T-helper 17 cell (primary cell): ENCODE measurements at places on chromosomes 1 and 21.

DNA sequence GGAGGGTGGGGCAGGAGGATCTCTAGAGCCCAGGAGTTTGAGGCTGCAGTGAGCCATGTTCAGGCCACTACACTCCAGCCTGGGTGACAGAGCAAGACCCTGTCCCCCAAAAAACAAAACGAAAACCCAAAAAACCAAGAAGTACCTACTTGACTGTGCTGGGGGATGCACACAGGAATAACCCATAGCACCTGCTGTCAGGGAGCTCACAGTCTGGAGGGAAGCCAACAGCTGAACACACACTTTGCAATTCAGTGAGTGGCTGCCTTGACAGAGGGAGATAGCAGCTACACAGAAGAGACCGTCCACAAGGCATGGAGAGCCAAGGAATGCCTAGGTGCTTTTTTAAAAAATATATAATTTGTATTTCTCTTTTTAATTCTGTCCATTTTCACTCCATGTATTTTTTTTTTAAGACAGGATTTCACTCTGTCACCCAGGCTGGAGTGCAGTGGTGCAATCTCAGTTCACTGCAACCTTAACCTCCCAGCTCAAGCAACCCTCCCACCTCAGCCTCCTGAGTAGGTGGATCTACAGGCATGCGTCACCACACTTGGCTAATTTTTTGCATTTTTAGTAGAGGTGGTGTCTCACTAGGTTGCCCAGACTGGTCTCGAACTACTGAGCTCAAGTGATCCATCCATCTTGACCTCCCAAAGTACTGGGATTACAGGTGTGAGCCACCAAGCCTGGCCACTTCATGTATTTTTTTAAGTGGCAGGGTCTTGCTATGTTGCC, 68.7 kb downstream of the NID1 start:
- no peak for DNase-seq
- H3K27me3 ChIP-seq: no peaks in the 10 kb centered on the region
- peak overlapping the region; percentile 54 for H3K27ac ChIP-seq
- no peaks in the 10 kb centered on the region for H3K36me3 ChIP-seq

DNA sequence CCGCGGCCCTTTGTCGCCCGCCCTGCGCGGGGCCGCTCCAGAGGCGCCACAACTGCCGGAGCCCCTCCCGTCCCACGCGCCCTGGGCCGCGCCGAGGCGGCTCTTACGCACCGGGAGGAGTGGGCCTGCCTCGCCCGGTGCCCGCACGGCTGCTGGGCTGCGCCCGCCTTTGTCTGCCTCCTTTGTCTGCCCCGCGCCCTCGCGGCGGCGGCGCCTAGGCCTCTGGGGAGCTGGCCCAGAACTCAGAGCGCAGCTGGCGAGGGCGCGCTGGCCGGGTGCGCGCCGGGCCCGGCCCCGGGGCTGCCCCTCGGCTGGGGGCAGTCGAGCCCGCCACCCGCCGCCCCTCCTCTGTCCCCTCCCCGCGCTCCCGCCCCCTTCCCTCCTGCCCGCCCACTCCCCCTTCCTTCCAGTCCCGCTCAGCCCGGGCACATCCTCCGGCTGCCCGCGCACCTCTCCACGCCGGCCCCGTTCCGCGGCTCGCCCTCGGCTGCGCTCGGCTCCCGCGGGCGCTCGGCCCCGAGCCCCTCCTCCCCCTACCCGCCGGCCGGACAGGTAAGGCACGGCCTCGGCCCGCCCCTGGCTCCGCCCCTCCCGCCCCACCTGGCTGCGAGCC, at the start of gene DRAXIN:
DRAXIN (plus strand) TSS at position 409 of the 613 bp plus-strand sequence. CDS start 14,549 bp downstream, outside the sequence.
- H3K27me3 ChIP-seq: peaks cover 51% of the 10 kb centered on the region
- H3K4me1 ChIP-seq: peaks cover 23% of the 10 kb centered on the region
- H3K36me3 ChIP-seq: peaks cover 14% of the 10 kb centered on the region
- H3K27ac ChIP-seq: no peak within 1 kb of the TSS
- DNase-seq: no peak

- no peak for DNase-seq
- peaks cover 14% of the 10 kb centered on the region for H3K36me3 ChIP-seq
- peaks cover 44% of the 10 kb centered on the region for H3K4me1 ChIP-seq
- H3K27ac ChIP-seq: peak overlapping the region; percentile 97
These were observed 1.5 kb downstream of the CEPT1 start for GRCh38 chr1:111141245-111142220.

DNA sequence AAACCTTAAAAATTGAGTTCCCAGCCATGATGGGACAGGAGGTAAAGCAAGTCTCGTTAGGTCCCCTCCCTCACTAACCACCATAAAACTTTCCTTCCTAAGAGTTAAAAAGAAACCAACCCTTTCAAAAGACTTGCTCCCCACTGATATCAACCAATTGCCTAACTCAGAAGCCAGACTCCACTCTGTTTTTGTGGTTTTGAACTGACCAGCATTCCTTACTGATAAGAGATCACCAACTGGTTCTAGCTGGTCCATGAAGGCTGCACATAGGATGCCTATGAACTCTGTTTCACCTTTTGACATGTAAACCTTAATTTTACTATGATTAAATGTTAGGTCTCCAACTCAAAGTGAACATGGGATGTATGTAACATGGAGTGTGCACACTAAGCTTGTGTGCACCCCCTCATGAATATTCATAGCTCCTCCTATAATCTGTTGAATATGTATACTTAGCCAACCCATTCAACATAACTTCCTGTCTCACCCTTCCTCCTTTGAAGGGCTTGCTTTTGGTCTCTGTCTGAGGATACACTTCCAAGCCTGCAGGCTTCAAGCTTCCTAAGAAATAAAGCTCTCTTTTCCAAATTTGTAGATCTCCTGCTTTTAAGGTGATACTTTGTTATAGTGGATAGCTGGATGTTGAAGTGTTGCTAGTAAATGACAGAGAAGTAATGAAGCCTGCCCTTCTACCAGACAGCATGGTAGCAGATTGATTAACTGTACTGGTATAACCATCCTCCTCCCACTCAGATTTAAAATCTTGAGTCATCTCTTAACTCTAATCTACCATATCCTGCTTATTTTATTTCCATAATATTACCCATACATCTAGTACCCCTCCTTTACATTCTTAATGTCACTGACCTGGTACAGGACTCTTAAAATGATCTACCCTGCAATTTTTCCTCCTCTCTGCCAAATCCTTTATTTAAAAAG, 95.6 kb downstream of the ZNF644 start:
- H3K27me3 ChIP-seq: no peaks in the 10 kb centered on the region
- peaks cover 2% of the 10 kb centered on the region for H3K36me3 ChIP-seq

DNA sequence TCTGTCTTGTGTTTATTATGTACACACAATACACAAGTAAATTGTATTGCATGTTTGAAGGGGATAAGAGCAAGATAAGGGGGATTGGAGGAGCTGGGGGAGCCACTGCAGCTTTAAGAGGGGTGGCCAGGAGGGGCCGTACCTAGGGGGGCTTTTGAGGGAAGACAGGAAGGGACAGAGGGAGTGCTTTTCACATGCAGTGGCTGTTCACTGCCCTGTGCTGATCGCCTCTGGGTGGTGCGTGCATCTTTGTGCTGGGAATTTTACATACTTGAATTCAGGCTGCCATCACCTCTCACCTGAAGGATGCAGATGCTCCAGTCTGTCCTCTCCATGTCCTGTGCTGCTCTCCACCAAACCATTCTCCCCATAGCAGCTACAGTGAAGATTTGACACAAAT, 179.5 kb downstream of the PTPRU start:
- H3K36me3 ChIP-seq: peaks cover 3% of the 10 kb centered on the region
- DNase-seq: no peak
- H3K4me1 ChIP-seq: no peaks in the 10 kb centered on the region
- H3K4me3 ChIP-seq: no peak overlapping the region

GRCh38 chr1:19643602-19644394, at the start of gene NBL1:
NBL1 (plus strand) TSS chr1:19644311; CDS start chr1:19655031, 10,720 bp downstream.
- H3K4me3 ChIP-seq: peak within 1 kb of the TSS; percentile 100
- H3K36me3 ChIP-seq: peaks cover 3% of the 10 kb centered on the region
- peak; percentile 64 for DNase-seq
- H3K4me1 ChIP-seq: peaks cover 28% of the 10 kb centered on the region
- H3K27me3 ChIP-seq: no peaks in the 10 kb centered on the region
- H3K27ac ChIP-seq: peak within 1 kb of the TSS; percentile 92

- no peak overlapping the region for H3K27ac ChIP-seq
- peaks cover 23% of the 10 kb centered on the region for H3K27me3 ChIP-seq
These were observed 585.7 kb downstream of the LMO4 start for GRCh38 chr1:87914396-87914795.

DNA sequence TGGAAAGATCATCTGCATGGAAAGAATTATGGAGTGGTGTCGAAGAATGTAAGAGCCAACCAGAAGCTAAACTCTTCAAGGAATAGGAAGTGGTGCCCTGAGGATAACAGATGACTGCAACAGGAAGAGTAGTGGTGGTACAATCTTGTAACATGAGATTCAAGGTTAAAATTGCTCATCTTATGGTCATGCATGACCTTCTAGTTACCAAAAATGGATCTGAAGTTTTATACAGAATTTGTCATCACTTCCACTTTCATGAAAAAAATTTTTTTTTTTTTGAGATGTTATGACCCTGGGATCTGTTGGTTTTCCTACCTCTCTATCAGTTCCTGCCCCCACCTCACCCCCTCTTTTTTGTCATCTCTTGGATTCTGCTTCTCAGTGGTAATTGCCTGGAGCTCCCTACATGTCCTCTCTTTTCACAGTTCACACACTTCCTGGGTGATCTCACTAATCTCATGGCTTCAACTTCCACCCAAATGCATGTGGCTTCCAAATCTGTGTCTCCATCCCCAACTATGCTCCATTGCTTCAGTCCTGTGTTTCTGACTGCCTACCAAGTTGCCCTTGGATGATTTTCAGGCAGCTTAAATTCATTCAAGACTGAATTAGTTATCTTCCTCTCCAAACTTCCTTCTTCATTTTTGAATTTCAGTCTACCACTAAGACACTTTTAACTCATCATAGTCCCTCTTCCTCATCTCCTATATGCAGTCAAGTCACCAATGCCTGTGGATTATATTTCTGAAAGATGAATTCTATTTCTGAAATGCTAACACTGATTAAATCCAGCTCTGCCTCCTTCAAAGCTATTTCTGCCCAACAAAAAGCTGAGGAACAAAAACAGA, 48.4 kb downstream of the SLAMF6 start:
- H3K4me1 ChIP-seq: no peaks in the 10 kb centered on the region
- no peak overlapping the region for H3K27ac ChIP-seq
- peaks cover 2% of the 10 kb centered on the region for H3K36me3 ChIP-seq
- DNase-seq: no peak
- no peak overlapping the region for H3K4me3 ChIP-seq
- H3K27me3 ChIP-seq: no peaks in the 10 kb centered on the region
